ENCODE measurements at places on chromosomes 2 and 18. TPM values are rescaled to one million over a fixed set of nuclear protein-coding genes. Genes with fewer than 3 reads are reported as not detected.

The ACTR3 gene
- 246 TPM for total RNA-seq

The SFTPB gene
- not detected for total RNA-seq

The EMILIN1 gene
- total RNA-seq, result 0.64 TPM

The HOXD1 gene
- not detected for total RNA-seq

The TFPI gene
- total RNA-seq, result 59.6 TPM

The ANKRD53 gene
- total RNA-seq, result not detected

The MALL gene
- 131 TPM for total RNA-seq

The COLEC11 gene
- 0.40 TPM for total RNA-seq

The HMSD gene
- total RNA-seq, result 4.2 TPM

The LYG2 gene
- total RNA-seq, result not detected

The CFAP221 gene
- 0.40 TPM for total RNA-seq

The MAP4K3 gene
- 18.3 TPM for total RNA-seq

The LCT gene
- not detected for total RNA-seq

The CENPA gene
- 46.7 TPM for total RNA-seq

The GDF7 gene
- total RNA-seq, result 0.09 TPM

The MAL gene
- not detected for total RNA-seq

The ITGAV gene
- total RNA-seq, result 69.9 TPM

The KCNK3 gene
- 0.84 TPM for total RNA-seq

The SERPINB2 gene
- not detected for total RNA-seq

The CIB4 gene
- total RNA-seq, result 0.44 TPM

The PSMA8 gene
- total RNA-seq, result not detected

The ZNF804A gene
- total RNA-seq, result not detected

The MYOM1 gene
- total RNA-seq, result 0.09 TPM

The ZNF519 gene
- total RNA-seq, result 1.7 TPM

Measured in A549 treated with ZK216348 at 1 μM for 4 hours (cell line).